ENCODE measurements at places on chromosomes 2 and 18.
A peak's percentile ranks its signal among the peaks of the same experiment; 100 is the strongest.

DNA sequence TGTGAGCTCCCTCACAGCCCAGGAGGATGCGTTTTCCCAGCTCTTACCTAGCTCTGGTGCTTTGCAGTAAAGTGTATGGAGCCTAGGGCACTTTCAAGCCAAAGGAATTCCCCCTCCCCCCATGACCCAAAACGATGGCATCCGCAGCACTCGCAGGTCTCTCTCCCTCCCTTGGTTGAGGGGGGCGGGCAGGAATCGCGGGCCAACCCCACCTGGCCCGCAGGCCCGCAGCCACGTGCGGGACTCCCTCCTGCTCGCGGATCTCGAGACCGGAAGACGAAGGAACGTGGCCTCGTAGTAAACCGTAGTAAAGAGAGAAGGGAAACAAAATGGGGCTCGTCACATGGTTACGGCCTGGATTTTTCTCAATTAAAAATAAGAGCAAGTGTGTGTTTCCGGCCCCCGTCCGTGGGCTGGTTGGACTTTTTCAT lies 8.5 kb downstream of the IRS1 start:
- DNase-seq = no peak

GRCh38 chr2:2325516-2325915 lies 5.6 kb downstream of the MYT1L start:
- DNase-seq = no peak

DNA sequence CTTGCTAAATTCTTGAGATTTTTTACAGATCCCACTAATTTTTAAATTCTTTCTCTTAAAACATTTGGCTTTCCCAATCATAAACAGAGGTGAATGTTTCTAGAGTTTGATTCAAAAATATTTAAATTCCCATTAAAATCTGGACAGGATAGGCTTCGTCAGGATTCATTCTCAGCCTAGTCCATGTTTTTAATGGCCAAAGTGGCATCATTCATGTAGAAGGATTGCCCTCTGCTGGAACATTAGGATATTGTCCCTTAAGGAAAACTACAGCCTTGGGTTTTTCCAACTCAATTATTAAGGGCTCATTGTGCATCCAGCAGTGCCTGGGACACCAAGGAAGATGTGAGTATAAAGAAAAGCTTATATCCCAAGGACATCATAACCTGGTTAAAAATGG lies 71.7 kb downstream of the TPGS2 start:
- DNase-seq = peak; percentile 59

GRCh38 chr2:27830656-27831055 lies 59.1 kb downstream of the MRPL33 start:
- no peak for DNase-seq

DNA sequence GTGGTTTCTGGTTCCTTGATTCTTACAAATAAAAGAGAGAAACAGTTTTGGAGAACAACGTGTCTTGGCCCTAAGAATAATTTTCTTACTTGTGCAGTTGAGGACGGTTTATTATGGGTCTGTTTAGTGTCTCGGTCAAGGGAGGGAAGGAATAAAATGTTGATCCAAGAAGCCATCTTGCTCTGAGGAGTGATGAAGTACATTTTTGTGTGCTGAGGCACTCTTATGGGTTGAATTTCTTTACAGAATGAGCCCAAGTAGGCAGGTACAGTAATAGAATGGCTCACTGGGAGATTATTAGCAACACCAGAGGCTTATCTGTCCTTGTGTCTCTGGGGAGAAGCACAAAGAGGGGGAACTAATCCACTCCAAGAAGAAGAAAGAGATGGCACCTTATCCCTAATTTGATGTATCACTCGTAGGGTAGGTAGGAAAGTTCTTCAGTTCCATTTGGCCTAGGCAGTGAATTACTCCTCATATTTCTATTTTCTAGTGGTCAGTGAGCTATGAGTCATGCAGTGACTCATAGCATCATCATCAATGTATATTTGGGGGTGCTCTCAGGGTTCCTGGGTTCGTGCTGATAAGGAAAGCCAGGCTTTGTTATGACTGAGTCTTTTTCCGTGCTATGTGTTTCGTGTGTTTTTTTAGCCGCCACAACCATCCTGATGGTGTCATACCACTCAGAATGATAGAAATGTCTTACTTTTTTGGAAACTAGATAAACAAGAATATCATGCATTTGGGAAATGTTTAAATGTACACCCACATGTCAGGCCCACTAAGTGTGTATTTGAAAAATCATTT lies 250.1 kb upstream of the CTAGE1 start:
- peak; percentile 46 for DNase-seq

GRCh38 chr2:112174383-112174782 lies 36.2 kb downstream of the FBLN7 start:
- no peak for DNase-seq

- DNase-seq = no peak
Measured at GRCh38 chr2:144358374-144358964, 161.4 kb downstream of the ZEB2 start.

- DNase-seq = no peak
Measured at GRCh38 chr2:234249873-234250272, 199.4 kb downstream of the SPP2 start.

GRCh38 chr2:35298493-35298892 lies 1057.1 kb upstream of the CRIM1 start:
- DNase-seq = no peak

GRCh38 chr2:48328942-48329723 lies 200.8 kb upstream of the STON1 start:
- DNase-seq = no peak

DNA sequence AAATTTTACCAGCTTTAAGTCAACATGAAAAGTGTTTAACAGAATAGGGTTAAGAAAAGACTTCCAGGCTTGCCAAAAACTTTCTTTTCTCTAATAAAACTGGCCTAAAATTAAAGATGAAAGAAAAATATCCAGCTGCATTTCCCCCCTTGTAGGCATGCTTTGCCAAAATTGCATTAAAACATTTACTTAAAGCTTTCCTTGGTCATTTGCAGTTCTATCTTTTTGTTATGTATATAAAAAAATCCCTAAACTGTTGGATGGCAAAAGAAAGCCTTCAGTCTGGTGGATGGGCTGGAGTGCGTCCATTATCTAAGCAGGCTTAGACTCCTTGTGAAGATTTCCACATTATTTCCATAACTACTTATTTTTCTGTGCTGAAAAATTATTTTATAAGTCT lies 105.4 kb upstream of the DSEL start:
- DNase-seq = no peak

DNA sequence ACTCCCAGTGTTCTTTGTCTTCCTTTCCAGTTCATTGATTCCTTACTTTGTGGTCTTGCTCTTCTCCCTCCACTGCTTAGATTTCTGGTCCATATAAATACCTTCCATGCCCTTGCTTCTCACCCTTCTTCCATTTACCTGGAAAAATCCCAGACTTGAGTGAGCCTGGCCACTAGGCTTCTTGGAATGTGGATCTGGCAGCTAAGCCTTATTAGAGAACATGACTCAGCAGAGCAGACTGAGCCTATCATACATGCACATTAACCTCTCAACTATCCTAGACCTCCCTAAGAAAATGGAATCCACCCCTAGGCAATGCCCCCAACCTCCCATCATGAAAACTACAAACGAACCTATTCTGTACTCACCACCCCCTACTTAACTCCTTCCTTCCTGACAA lies 127.7 kb downstream of the RHBDD1 start:
- DNase-seq = no peak

GRCh38 chr2:119218478-119219064 lies 5.1 kb upstream of the STEAP3 start:
- DNase-seq = peak; percentile 59

- DNase-seq = no peak
Measured at GRCh38 chr2:30233271-30234009, 2.1 kb downstream of the LBH start.

- no peak for DNase-seq
Measured at GRCh38 chr2:52862801-52863200, 904.8 kb upstream of the CHAC2 start.

DNA sequence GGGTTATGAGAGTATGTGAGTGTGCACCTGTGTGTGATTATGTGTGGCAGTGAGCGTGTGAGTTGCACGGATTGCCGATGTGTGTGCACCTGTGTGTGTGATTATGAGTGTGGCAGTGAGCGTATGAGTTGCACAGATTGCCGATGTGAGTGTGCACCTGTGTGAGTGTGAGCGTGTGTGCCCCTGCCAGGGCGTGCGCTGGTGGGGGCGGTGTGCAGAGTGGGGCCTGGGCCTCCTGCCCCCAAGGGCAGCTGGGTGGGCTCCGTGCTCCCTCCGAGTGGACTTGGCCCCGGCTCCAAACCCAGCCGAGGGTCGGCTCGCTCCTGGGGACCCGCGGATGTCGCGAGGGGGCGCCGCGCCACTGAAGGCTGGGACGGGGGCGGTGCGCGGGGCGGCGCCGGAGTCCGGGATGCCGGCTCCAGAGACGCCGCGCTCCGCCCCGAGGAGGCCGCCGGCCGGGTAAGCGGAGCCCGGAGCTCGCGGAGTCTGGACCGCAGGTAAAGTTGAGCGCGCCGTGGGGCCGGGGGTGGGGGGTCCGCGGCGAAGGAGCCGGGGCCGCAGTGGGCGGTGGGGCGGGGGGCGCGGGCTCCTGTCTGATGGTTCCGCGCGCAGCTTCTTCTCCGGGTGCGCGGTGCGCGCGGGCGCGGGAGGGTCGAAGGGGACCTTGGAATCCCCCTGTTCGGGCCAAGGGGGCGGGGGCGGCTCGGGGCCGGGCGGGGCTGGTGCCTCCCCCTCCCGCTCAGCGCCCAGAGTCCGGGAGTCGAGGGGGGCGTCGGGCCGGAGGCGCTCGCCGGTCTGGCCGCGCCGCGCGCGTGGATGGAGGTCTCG lies at the start of gene KCNG2:
TSS of gene KCNG2 (plus strand) at position 421 of the 828 bp plus-strand sequence. CDS start 65,730 bp downstream, outside the sequence.
- DNase-seq = no peak

DNA sequence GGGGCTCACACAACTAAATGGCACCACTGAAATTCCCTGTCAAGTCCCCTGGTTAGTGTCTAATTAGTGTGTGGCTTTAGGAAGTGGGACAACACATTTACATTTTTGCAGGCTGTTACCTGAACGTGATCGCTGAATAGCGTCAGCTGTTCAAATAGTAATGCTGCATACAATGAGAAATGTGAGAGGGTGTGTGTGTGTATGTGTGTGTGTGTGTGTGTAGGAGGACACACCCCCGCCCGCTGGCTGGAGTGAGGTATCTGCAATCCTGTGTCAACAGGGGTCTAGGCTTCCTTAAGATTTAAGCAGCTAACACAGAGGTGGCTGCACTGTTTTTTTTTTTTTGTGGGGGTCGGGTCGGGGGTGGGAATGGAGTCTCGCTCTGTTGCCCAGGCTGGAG lies 4.8 kb upstream of the LYPD6B start:
- DNase-seq = no peak

GRCh38 chr2:27214941-27215340 lies 2.2 kb upstream of the CAD start:
- peak; percentile 81 for DNase-seq

DNA sequence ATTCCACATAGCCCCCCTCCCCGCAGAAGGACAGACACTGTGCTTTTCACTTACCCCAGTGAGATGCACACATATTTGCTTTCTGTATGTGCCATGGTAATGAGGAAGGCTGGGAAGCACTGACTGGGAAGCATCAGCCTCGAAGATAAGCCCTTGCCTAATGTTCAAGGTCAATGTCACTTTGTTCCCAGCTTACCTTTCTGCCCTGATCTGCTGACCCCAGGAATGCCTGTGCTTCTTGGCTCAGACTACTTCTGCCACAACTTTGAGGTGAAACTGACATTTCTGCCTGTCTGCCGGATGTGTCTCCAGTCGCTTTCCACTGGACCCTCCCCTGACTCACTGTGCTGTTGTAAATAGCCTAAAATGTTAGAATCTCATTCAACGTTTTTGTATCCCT lies 183.8 kb downstream of the PTPRM start:
- DNase-seq = no peak

- DNase-seq = no peak
Measured at GRCh38 chr2:143263066-143263625, 133.9 kb downstream of the ARHGAP15 start.

DNA sequence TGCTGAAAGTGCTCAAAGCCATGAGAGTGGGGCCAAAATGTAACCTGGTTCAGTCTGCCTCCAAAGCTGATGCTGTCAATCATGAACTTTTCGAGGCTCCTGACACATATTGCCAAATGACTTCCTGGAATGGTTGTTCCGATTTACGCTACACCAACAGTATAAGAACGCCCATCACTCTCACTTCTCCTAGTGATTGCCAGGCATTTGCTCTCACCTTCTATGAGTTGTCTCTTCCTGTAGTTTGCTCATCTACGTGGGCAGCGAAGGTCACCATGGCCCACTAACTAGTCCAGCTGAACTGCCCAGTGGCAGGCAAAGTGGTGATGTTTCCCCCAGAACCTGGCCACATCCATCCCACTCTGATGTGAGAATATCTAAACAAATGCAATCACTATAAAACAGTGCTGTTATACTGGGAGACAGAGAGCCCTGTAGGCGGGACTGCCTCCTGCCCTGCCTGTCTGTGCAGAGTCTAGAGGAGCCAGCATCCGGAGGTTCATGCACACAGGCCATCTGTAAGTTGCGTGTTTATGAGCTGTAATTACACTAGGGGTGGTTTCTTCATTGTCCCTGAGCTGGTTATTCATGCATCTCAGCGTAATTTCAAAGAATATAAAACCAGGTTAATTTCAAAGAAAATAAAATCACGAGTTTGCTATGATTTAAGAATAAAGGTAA lies 8.8 kb upstream of the CABLES1 start:
- DNase-seq = no peak

DNA sequence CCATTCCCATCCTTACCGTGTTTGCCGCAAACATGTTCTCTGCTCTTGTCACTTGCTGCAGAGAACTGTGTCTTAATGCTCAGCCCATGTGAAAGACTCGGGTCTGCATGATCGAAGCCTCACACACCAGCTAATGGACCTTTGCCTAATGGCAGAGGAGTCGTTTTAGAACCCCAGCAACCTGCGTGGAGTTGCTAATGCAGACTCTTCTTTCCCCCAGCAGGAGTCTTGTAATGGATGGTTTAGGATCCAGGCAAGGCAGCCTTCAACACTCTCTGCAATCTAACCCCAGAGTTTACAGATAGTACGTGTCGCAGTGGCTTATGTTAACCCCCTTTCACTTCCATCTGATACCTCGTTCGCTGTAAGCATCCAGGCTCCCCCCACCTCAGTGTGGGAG lies 316.4 kb downstream of the AGAP1 start:
- DNase-seq = no peak

DNA sequence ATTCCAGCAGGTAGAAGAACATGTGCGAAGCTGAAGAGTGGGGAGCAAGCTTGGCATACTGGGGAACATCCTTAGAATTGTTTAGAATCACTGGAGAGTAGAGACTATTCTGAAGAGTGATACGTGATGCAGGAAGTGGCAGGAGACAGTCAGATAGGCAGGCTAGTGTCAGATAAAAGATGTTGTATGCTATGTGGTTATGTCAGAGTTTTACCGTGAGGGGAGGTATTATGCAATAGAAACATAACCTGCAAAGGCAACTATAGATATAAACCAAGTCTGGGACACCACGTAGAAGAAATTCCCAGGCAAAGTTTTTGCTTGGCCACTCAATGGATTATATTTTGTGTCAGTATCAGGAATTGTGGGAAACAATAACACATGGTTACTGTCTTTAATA lies 62.0 kb upstream of the ZSWIM2 start:
- no peak for DNase-seq

DNA sequence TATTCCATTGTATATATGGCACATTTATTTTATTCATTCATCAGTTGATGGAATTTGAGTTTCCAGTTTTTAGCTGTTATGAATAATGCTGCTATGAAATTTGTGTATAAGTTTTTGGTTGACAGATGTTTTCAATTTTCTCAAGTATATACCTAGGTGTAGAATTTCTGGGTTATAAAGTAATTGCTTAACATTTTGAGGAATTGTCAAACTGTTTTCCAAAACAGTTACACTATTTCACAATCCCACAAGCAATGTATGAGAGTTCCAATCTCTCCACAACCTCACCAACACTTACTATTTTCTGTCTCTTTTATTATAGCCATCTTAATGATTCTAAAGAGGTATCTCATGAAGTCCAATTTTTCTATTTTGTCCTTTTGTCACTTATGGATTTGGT lies 12.5 kb upstream of the WDSUB1 start:
- DNase-seq = no peak

Measured in HFF-Myc (cell line).